Left renal pelvis (tissue), 4 donors: ENCODE measurements at places on chromosomes 16 and 17. TPM values are rescaled to one million over a fixed set of nuclear protein-coding genes. Genes with fewer than 3 reads are reported as not detected.

DNA sequence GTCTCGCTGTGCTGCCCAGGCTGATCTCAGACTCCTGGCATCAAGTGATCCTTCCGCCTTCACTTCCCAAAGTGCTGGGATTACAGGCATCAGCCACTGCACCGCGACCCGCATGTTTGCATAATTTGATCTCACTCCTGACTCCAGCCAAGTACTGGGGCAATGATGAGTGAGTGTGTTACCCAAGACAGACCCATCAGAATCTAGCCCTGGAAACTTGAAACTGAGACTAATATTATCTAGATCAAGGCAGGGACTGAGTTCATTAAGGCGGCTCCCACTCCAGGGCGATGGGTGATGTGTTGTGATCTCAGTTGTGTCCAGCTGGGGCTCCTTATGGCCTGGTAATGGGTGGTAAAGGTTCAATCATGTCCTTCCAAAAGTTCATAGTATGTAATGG, 53.4 kb downstream of the EMP2 start:
- DNase-seq = no peak

HCRT gene
- not detected for polyA plus RNA-seq

PRSS22 gene
- polyA plus RNA-seq = 0.35 TPM

GRCh38 chr16:88468275-88469129, 15.4 kb downstream of the ZFPM1 start:
- DNase-seq = no peak

ELAC2 gene
- 75.7 TPM for polyA plus RNA-seq

DNA sequence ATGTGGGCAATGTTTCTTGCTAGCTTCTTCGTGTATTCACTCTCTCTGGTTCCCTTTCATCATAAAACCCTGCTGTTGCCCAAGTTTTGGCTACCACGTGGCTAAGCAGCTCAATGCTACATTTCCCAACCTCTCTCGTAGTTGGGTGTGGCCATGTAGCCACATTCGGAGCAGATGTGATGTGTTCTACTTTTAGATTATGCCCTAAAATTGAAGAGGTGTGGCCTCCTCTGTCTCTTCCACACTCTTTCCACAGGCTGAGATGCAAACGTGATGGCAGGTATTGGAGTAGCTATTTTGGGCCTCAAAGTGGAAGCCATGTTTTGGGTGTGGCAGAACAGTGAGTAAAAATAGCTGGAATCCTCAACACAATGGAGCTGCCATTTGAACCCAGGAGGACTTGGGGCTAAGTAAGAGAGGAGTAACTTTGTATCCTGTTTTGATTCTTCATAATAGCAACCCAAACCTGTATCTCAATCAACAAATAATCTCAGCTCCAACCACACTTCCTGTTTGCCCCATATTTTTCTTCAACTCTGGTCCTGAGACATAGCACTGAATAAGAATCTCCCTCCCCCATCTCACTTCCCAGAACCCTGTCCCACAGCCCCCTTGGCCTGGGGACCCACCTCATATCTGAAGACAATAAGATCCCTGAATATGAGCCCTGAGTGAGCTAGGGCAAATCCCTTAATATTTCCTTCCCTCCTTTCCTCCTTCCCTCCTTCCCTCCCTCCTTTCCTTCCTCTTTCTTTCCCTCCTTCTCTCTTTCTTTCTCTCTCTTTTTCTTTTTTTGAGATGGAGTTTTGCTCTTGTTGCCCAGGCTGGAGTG, 4.0 kb downstream of the NUPR1 start:
- DNase-seq = no peak

- no peak for DNase-seq
These were observed 237.0 kb downstream of the ZNF423 start for GRCh38 chr16:49618955-49619354.
